Ovary (tissue), 10 donors: ENCODE measurements at places on chromosomes 16 and 17.

DNA sequence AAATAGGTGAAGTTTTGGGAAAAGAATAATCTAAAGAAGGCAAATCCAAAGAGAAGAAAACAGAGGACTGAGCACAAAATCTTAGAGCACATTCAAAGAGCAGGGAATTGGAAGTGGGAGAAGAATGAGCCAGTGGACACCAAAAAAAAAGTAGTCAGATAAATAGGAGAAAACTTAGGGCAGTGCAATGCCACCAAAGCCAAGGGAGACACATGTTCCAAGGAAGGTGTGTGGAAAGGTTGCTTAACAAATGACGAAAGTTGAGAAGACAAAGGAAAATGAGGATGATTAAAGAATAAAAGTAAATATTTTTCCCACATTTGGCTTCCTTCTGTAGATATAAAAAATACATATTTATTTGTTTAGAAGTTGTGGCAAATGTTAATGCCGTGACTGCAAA lies 237.6 kb downstream of the TANC2 start:
- DNase-seq, result no peak

DNA sequence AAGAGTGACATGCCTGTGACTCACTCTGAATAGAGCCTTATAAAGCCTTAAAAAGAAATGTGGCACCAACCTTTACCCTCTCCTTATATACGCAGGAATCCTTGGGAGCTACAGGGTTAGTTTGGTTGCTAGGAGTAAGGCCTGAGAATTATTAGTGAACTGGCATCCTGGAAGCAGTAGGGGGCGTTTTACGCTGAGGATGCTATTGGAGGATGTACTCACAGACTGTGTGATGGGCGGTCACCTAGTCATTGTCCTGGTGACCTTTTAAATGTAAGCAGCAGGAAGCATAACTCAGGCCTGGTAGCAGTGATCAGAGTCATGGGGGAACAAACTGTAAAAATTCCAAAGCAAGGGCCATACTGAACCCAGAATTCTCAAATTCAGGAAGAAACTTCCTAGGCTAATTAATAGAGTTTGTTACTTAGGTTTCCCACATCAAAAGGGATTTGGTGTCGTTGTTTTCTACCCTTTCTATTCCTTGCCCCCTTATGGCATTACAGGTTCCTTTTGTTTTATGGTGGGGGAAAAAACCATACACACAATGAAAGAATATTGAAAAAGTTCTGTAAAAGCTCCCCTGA lies 153.8 kb downstream of the SNX11 start:
- no peak for DNase-seq

DNA sequence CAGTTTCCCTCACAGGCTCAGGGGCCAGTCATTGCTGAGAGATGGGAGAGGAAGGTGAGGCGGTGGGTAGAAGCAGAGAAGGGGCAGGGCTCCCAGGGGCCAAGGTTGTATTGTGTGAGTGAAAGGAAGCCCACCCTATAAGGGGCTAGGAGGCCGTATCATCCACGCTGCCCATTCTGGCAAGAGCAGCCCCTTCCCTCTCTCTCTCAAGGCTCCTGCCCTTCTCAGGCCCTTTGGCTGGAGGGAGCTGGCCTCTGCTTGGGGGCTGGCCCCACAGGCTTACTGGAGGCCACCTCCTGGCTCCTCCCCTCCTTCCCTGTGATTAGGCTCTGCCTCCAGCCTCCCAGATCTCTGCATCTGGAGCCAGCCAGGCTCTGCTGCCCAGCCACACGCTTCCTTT lies 7.6 kb downstream of the TBKBP1 start:
- no peak for DNase-seq

DNA sequence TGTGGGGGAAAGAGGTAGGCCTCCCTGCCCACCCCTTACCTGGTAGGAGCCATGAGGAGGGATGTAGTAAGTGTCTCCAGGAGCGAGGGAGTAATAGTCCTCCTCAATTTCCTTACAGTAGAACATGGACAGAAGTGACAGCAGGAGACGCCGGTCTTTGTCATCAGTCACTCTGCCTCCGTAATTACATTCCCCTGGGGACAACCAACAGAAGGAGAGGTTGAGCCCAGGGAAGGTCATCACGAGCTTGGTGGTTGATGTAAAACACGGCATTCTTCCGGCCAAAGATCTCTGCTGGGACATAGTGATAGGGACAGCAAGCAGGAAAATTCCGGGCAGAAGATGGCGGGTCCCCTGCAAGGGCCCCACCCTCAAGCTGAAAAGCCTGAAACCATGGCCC lies 47.9 kb downstream of the LYRM1 start:
- DNase-seq, result no peak

DNA sequence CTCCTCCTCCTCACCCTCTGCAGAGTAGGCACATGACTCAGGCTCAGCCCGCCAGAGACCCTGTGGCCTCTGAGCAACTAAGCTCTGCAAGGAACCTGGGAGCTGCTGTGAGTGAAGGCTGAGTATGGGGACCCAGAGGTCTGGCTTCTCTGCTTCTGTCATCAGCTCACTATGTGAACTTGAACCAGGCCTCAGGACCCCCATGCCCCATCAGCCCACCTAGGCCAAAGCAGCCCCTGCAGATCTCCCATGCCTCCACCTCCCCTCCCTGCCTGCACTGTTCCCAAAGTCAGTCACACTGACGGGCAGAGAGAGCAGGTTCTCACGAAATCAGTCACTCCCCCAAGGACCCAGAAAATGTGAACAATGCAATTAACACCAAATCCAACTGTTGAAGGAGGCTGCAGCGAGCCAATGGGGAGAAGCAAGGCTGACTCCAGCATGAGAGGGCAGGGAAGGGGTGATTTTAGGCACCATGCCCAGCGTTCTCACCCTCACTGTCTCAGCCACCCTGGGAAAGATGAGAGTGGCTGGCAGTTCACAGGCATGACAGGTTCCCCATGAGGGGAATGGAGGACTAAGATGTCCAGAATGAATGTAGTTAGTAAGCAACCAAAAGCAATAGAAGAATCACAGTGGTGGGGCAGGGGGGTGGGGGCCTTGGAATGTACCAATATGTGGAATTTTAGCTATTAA lies 60.6 kb downstream of the BEAN1 start:
- DNase-seq, result peak; percentile 14

DNA sequence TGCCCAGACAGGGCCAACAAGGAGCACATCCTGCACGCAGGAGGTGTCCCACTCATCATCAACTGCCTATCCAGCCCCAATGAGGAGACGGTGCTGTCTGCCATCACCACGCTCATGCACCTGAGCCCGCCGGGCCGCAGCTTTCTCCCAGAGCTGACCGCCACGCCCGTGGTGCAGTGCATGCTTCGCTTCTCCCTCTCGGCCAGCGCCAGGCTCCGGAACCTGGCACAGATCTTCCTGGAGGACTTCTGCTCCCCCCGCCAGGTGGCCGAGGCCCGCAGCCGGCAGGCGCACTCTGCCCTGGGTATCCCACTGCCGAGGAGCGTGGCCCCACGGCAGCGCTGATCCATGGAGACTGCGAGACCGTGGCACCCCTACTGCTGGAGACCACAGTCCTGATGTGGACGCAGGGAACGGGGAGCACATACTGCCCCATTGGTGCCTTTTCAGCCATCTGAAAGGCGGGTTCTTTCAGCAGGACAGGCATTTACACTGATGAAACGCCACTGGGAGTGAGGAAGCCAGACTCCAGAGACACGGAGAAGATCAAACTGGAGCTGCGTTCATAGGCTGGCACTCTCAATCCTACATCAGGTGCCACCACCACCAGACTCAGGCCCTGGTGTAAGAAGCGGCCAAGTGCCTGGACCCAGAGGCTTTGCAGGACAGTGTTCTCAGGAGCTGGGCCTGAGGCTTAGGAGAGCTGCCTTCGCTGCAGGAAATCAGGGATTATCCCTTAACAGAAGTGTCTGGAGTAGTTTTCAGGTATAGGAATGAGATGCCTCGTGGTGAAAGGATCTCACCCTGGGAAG lies 2.6 kb downstream of the NT5C start:
- DNase-seq, result peak; percentile 25

GRCh38 chr16:88634141-88634993 lies 4.0 kb upstream of the IL17C start:
- DNase-seq, result no peak
